Esophagus squamous epithelium (tissue), 5 donors: ENCODE measurements at places on chromosomes 16 and 17. TPM values are rescaled to one million over a fixed set of nuclear protein-coding genes. Genes with fewer than 3 reads are reported as not detected.

GRCh38 chr17:3891626-3892094 lies 1.2 kb downstream of the CAMKK1 start:
- no peak for DNase-seq

- DNase-seq: peak; percentile 12
Measured at GRCh38 chr16:81181013-81181720, 57.3 kb upstream of the BCO1 start.

GRCh38 chr17:80842456-80843013 lies 149.1 kb upstream of the CHMP6 start:
- no peak for DNase-seq

GRCh38 chr16:82660075-82660645 lies 33.4 kb downstream of the CDH13 start:
- no peak for DNase-seq

Gene BCAR1
- total RNA-seq: 26.8 TPM

Gene DHX58
- total RNA-seq: 8.2 TPM

GRCh38 chr17:76810956-76811355 lies 57.2 kb upstream of the MGAT5B start:
- no peak for DNase-seq

DNA sequence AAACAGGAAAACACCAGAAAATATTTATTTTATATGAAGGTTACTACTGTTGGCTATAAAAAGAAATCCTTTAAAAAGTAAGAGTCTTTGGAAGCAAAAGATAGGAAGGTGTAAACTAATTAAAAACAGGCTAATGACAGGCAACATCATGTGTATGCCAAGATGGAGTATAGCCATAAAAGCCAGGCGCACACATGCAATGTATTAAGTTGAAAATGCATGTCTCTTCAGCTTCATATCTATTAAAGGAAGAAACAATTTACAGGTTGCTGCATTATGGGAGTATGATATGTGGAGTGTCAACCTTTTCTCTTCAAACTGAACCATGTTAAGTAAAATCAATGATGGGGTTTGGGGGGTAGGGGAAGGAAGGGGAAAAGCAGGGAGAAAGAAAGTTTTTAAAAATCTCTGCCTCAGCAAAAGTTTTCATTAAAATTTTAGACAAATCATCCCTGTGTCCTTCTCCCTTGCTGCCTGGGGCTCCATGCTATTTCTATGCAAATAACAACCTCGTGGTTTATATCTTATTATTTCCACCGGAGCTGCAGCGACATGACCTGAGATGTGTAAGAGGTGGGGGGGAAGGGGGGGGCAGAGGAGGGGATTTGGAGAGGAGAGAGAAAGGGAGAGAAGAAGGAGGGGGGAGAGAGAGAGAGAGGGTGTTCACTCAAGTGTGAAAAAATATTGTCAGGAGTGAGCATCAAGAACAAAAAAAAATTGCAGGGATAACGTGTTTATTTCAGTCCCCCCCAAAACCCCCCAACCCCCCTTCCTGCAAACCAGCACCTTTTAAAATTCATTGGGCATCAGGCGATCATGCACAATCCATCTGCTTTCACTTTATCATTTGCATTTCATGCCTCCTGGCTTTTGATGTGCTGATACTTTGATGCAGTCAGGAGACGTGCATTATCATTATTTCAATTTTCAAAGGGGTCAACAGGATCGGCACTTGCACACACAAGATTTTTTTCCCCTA lies 197.6 kb downstream of the AATF start:
- DNase-seq: no peak

Gene ABCC12
- not detected for total RNA-seq

Gene NHERF1
- total RNA-seq: 214 TPM

GRCh38 chr16:65757064-65757463 lies 609.4 kb upstream of the CDH5 start:
- DNase-seq: no peak

DNA sequence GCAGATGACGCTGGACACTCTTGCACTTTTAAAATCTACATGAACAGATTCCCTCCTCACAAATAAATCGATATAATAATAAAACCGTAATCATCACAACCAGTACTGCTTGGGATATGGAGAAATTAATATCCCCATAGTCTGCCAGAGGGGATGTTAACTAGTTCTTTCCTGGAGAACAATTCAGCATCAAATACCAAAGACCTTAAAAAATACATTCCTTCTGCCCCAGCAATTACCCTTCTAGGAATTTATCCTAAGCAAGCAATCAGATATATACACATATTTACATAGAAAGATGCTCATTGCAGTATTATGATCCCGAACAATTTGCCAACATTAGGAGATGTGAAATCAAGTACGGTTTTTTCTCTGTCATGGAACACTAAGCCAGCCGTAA lies 21.8 kb downstream of the SMYD4 start:
- DNase-seq: no peak

DNA sequence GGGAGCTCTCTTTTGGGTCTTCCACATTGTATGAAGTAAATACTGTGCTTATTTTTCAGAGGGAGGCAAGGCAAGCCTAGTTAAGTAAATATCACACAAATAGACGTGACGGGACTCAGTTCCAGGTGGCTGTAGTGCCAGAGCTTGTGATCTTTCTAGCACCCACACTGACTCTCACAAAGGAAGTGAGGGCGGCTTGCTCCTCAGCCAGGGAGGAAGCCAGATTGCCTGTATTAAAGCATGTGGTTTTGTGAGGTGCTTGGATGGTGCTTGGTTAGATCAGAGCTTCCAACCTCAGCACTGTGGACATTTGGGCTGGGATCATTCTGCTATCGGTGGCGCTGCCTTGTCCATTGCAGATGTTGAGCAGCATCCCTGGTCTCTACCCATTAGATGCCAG lies 80.1 kb downstream of the VAT1L start:
- no peak for DNase-seq

- DNase-seq: no peak
Measured at GRCh38 chr16:57480754-57481230, 5.5 kb downstream of the DOK4 start.

Gene KRT20
- total RNA-seq: not detected

- no peak for DNase-seq
Measured at GRCh38 chr16:87016046-87017035, 300.9 kb downstream of the C16orf95 start.

DNA sequence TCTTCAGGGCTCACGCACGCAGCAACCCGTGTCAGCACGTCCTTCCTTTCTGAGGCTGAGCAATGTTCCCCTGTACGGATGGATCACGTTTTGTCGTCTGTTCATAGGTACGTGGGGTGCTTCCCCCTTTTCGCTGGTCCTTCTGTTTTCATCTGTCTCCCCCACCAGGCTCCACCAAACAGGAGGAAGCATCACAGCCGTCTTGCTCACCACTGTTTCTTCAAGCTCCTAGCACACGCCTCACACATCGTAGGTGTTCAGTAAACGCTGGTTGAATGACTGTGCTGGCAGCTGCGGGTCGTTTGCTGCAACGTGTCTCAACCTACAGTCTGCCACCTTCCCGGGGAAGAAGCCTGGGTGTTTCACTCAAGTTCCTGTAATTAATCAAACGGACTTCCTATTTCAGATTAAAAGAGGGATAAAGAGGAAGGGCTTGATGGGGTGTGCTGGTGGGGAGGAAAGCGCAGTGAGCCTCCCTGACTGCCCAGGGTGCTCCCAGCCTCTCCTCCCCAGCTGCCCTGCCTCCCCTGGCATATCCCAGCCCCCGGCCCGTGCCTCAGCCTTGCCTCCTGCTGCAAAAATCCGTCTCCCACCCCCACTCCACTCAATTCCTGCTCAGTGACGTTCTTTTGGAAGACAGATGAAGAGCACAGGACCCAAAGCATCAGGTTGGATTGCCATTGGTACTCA lies 76.7 kb upstream of the DOC2B start:
- DNase-seq: no peak

GRCh38 chr16:77938913-77939312 lies 83.4 kb upstream of the CLEC3A start:
- no peak for DNase-seq

DNA sequence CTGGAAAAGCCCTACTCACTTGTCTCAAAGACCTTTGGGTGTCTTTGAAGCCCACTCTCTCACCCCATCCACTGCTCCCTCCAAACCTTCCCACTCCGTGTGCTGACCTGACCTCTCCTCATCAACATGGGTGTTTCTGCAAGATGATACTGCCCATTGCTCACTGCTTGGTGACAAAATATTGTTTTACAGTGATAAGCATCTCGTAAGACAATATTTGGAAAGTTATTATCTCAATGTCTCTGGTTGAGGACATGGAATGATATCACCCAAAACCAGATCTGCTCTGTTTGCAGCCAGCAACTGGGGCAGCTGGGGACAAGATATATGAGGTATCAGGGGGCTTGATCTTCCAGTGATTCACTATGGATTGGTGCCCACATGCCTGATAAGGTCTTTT lies 195.8 kb downstream of the SALL1 start:
- DNase-seq: no peak

- DNase-seq: no peak
Measured at GRCh38 chr17:39929646-39930407, 2.3 kb downstream of the LRRC3C start.

Gene NPIPB6
- total RNA-seq: 0.21 TPM

Gene TP53TG3F
- not detected for total RNA-seq

Gene CFAP97D1
- total RNA-seq: not detected

GRCh38 chr16:1938910-1939309 lies 4.1 kb downstream of the MSRB1 start:
- DNase-seq: no peak

Gene P4HB
- total RNA-seq: 459 TPM

DNA sequence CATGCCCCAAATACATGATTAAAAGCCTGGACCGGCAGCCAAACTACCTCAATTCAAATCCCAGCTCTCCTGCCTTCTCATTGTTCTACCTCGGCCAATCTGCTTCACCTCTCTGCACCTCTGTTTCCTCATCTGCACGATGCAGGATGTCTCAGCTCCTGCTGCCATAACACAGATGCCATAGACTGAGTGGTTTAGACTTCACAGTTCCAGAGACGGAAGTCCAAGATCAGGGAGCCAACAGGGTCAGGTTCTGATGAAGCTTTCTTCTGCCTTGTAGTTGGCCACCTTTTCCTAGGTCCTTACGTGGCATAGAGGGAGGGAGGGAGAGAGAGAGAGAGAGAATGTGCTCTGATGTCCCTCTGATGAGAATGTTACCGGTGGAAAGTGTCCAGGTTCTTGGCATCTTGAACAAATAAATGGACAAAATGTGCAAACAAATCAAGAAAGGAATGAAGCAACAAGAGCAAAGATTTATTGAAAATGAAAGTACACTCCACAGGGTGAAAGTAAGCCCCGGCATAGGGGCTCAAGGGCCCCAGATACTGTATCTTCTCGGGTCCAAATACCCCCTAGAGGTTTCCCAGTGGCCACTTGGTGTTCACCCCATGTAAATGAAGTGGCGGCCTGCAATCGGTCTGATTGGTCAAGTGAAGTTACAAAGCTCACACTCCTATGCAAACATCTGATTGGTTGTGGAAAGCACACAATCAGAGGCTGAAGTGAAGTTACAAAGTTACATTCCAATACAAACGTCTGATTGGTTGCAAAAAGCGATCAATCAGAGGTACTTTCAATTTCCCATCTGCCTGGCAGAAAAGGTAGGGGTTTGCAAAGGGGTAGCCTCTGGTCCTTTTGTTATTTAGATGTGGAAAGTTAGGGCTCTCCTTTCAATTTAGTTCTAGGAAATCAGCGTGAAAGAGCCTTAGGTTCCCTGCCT lies 43.3 kb upstream of the ZCCHC14 start:
- DNase-seq: no peak

DNA sequence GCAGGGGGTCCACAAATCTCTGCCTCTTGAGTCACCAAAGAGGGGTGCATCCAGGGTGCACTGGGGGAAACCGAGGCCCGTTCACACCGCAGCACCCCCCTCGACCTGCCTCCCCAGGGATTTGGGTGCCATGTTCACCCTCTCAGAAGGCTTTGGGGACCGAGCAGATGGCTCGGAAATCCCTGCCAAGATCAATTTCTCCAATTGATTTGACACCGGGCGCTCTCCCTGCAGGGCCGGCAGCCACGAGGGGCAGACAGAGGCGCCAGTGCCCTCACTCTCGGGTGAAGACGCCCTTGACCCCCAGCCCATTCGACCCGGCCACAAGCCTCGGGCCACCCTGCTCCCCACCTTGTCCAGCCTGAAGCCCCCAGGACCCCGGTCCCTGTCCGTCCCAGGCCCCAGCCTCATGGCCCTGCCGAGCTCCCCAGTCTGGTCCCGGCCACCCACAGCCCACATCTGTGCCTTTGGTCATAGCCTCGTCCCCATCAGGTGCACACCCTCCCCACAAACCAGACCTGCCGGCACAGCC lies 9.3 kb downstream of the SSTR5 start:
- DNase-seq: no peak

DNA sequence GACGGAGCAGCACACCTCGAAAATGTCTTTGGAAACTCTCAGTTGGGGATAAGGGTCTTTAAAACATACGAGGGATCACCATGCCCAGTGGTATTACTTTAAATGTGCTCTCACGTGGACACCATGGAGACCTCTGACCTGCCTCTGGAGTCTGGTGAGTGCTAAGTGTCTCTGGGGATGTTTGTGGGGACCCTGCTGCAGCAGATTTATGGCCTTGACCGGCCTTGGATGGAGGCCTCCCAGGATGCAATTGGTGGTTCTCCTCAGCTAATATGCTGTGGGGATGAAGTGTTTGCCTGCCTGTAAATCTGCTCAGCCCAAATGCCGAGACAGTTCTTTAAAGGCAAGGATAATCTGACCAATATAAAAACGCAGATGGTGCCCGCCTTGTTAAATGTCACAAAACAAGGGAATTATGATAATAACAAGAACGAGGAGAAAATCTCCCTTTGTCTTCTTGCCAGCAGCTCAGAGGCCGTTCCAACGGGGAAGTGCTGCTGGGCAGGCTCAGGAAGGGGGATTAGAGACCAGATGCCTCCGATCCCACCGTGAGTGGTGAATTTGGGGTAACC lies 154.4 kb downstream of the ABCC12 start:
- no peak for DNase-seq

DNA sequence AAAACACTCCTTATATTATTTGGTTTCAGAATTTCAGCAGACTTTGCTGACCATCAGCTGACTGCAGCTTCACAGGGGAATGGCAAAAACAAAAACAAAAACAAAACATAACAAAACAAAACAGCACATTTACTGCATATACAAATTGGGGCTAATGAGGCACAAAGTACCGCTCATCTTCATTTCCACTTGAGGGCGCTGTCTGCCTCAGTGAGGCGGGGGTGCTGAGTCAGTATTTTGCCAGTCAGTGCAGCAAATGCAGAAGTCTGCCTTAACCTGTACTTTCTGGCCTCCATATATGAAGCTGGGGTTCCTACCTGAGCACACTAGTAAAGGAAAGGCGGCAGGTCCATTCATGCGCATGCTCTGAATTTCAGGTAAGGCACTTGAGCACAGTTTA lies 13.5 kb upstream of the DYNLRB2 start:
- no peak for DNase-seq

- no peak for DNase-seq
Measured at GRCh38 chr16:57886427-57886826, 84.1 kb upstream of the KIFC3 start.

Gene ALOX15
- total RNA-seq: not detected

Gene AHSP
- total RNA-seq: not detected

- DNase-seq: no peak
Measured at GRCh38 chr17:57401556-57402488, 145.5 kb downstream of the MSI2 start.
